Type B pancreatic cell (in vitro differentiated cells): ENCODE measurements at places on chromosomes 16 and 17. TPM values are rescaled to one million over a fixed set of nuclear protein-coding genes. Genes with fewer than 3 reads are reported as not detected.
A peak's percentile ranks its signal among the peaks of the same experiment; 100 is the strongest.

DNA sequence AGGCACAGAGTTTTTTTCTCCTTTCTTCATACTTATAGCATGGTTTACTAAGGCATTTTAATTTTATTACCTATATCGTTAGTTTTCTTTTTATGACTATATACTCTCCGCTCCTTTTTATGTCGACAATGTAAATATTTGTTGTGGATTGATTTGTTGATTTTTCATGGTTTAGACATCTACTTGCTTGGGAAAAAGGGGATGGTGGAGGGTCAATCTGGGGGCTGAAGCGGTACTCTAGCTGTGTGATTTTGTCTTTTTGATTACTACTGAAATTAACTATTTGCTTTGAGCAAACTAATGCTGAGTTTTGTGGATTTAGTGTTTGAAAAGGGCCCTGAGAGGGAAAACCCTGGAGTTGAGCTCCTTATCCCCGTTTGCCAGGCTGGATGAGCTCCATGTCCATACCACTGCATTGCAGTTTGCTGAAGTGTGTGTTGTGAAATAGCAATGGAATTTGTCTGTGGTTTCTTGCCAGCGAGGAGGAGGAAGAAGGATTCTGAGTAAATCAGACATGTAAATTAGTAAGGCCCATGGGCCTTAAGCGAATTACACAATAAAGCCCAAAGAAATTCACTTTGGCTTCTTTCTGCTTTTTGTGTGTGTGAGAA lies 72.0 kb downstream of the FTO start:
- DNase-seq: no peak

GRCh38 chr16:87263418-87264052 lies 53.7 kb downstream of the C16orf95 start:
- DNase-seq: no peak

GRCh38 chr17:50634915-50635731 lies 442 bp downstream of the ABCC3 start:
- no peak for DNase-seq

DNA sequence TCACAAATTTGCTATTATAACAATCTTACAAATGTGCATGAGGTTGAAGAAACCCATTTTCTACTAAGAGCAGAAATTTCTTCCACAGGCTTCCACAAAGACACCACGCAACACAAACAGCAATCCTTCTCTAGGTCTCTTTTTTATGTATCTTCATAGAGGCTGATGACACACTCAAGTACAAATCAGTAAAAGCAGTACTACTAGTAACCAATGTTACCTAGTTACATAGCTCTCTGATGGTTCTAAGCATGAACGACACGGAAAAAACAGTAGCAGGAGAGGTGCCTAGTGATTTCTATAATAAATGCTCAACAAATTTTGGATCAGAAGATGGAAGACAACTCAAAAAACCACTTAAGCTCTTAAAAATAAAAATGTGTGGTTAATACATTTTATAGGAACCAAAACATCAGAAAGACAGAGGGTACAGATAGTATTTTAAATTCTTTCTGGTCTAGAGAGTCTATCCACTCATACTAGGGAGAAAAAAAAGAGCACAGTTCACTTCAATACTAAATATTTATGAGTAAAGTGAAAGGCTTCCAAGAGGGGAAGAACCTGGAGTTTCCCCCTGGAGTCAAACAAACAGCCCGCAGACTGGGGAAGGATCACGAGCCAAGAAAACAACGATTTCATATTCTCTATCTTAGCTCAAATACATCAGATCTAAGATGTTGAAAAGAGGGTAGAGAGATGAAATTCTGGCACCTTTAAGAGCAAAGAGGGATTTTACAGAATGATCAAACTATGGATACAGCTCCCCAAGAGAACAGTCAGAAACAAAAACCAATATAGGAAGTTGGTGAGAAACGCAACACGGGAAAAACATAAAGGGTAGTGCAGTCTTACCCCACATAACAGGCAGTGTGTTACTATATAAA lies 40.2 kb downstream of the SMG6 start:
- no peak for DNase-seq

DNA sequence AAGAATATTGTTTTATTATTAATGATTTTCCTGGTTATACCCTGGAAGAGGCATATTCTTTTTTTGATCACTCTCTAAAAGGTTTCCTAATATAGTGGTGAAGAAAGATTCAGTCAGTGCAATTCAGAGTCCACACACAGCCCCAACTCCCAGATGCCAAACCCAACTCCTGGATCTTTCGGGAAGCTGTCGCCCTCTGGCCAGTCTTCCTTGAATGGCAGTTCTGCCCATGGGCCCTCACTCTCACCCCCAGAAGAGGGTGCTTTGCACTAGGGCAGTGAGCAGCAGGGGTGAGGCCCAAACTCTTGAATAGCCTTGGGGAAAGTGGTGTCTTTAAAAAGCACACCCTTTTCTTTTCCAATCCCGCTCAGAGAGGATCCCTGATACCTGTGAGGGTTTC lies 11.0 kb downstream of the KRT32 start:
- DNase-seq: no peak

DNA sequence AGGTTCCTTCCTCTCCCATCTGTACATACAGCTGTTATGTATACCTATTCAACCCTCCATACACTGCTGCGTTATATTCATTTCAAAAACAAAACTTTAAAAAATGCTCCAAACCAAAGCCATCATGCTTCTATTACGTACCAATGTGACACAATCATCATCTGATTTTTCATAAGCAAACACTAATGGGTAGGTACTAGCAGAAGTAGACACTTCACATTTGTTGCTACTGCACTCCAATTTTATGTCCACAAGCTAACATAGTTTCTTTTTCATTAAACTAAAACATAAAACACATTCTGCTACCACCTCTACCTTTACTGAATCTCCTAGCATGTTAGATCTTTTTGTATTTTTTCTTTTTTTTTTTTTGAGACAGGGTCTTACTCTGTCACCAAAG lies 57.5 kb downstream of the PARN start:
- DNase-seq: no peak

- no peak for DNase-seq
Observed at GRCh38 chr17:27539794-27540317, 83.6 kb downstream of the KSR1 start.

GRCh38 chr17:36946726-36947091 lies 2.0 kb upstream of the AATF start:
- DNase-seq: no peak

- DNase-seq: peak; percentile 58
Observed at GRCh38 chr17:83005639-83006038, 73.8 kb upstream of the METRNL start.

DNA sequence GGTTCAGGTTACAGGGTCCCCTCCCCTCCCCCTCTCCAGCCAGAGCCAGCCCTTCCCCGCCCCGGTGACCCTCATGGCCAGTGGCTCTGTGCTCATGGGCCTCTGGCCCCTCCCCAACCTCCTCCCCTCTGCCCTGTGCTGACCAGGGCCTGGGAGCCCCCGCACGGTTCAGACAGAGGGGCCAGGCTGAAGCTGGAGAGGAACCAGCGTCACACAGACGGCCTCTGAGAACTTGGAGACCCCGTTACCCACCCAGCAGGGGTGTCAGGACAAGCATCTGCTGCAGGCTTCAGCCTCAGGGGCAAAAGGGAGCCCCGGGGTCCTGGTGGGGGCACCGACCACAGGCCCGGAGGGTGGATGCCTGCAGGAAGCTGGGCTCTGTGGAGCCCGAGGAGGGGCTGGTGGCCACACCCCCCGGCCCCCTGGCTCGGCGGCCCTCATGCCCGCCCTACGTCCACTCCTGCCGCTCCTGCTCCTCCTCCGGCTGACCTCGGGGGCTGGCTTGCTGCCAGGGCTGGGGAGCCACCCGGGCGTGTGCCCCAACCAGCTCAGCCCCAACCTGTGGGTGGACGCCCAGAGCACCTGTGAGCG lies at the start of gene WFIKKN1:
WFIKKN1 (plus strand) TSS at position 171 of the 591 bp plus-strand sequence; CDS start at position 440, 269 bp downstream.
- DNase-seq: no peak

GRCh38 chr17:60947543-60947942 lies 269.9 kb downstream of the BCAS3 start:
- DNase-seq: no peak

DNA sequence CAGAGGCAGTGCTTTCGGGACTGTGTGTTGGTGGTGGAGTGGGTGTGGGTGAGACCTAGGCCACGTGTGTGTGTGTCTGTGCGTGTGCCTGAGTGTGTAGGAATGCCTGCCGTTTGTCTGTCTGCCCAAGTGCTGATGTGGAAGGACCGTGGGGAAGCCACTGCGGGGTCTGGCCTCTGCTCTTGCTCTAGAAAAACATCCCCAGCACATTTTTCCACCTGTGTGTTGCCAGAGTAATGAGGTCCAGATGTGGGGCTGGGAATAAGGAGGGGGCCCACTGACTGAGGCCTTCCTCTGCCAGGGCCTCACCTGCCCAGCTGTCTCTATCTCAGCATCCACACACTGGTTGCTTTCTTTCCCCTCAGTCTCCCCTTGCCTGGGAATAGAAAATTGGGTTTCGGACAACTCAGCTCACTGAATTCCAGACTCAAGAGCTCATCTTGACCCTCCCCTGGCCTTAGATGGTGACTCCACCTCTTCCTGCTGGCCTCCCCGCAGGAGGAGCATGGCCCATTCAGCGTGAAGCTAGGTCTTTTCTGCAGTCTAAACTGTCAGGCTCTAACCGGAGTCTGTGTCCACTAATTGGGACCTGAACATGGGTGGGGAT lies 7.6 kb downstream of the SGCA start:
- no peak for DNase-seq

- DNase-seq: no peak
Observed at GRCh38 chr16:49366669-49367068, 6.9 kb upstream of the C16orf78 start.

DNA sequence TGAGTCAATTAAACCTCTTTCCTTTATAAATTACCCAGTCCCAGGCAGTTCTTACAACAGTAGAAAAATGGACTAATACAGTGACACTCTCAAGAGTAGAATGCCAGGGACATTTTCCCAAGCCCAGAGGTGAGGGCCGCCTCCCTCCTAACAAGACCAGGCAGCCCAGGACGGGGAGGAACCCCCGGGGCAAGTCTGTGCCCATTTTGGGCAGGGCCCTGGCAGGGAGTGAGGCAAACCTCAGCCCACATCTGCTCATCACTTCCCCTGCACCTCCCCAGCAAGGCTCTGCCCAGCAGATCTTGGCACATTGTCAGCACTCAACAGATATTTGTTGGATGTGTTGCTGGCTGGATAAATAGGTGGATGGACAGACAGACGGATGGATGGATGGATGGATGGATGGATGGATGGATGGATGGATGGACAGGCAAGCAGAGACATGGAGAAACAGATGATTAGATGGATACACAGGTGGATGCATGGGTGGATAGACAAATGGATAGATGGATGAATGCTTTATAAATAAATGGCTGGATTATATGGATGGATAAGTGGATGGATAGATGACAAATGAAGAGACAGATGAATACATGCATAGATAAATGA lies 271.3 kb downstream of the PARN start:
- DNase-seq: no peak

- no peak for DNase-seq
Observed at GRCh38 chr17:7215652-7216180, 3.9 kb downstream of the DLG4 start.

GRCh38 chr16:75073545-75074303 lies 42.9 kb downstream of the LDHD start:
- no peak for DNase-seq

- DNase-seq: no peak
Observed at GRCh38 chr16:68681038-68681437, 35.9 kb downstream of the CDH3 start.

GRCh38 chr17:18260332-18261145 lies at the start of gene MIEF2:
Gene MIEF2, plus strand, starts transcription at chr17:18260662. Its CDS starts 2,059 bp downstream, at chr17:18262721.
- peak; percentile 92 for DNase-seq

GRCh38 chr17:62693616-62694409 lies 66.3 kb downstream of the MRC2 start:
- no peak for DNase-seq

GRCh38 chr17:56486732-56487131 lies 106.8 kb upstream of the NOG start:
- no peak for DNase-seq

GRCh38 chr17:50594128-50594823 lies 33.8 kb downstream of the CACNA1G start:
- no peak for DNase-seq

DNA sequence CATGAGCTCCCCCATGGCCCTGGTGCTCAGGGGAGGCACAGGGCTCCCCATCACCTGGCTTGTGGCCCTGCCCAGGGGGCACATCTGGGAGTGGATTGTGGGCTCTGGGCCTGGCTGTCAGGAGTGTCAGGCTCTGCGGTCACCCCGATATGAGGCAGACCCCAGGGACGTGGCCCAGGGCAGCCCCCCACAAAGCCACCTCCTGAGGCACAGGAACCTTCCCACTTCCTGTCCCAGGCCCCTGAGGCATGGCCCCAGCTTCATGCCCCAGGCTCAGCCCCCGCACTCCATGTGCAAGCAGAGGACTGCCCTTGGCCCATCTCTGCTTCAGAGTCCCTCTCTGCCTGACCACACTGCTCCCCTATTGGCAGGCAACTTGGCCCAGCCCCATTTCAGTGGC lies 160.3 kb downstream of the PCTP start:
- no peak for DNase-seq

DNA sequence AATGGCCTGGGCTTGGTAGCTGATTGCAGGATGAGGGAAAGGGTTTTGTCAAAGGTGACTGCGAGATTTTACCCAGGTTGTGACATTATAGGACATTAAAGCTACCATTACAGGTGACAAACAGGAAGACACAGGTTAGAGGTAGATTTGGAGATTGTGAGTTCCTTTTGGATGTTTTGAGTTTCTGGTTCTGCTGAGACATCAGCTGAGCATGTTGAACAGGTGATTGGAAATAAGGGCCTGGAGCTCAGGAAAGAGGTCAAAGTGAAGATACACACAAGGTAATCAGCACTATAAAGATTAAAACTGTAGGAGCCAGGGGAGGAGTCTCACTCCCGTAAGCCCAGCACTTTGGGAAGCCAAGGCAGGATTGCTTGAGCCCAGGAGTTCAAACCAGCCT lies 6.0 kb downstream of the GSDMA start:
- DNase-seq: no peak

- no peak for DNase-seq
Observed at GRCh38 chr17:35988164-35988563, 1.6 kb upstream of the CCL14 start.

- DNase-seq: no peak
Observed at GRCh38 chr16:69822174-69822935, 60.2 kb downstream of the WWP2 start.

EPOP gene
- total RNA-seq: 6.2 and 11.0 TPM in 2 replicates

TAT gene
- 0.14 TPM in 1 of 2 replicates, not detected in the other for total RNA-seq

CHRNE gene
- total RNA-seq: 0.27 and 0.52 TPM in 2 replicates

ASIC2 gene
- total RNA-seq: 2.2 and 3.4 TPM in 2 replicates

SLC6A2 gene
- total RNA-seq: 5.7 and 12.7 TPM in 2 replicates

PRAC2 gene
- total RNA-seq: not detected in 2 replicates

SSTR5 gene
- 0.43 and 1.8 TPM in 2 replicates for total RNA-seq

BFAR gene
- 49.1 and 67.6 TPM in 2 replicates for total RNA-seq

SLC35G6 gene
- total RNA-seq: not detected in 2 replicates

TPSD1 gene
- not detected in 2 replicates for total RNA-seq

GUCY2D gene
- total RNA-seq: 0.29 and 0.43 TPM in 2 replicates

ASPHD1 gene
- 7.8 TPM in 2 replicates for total RNA-seq

TP53TG3D gene
- not detected in 2 replicates for total RNA-seq

SPATA32 gene
- total RNA-seq: not detected in 2 replicates
